ENCODE measurements at places on chromosomes 12 and 14. TPM values are rescaled to one million over a fixed set of nuclear protein-coding genes. Genes with fewer than 3 reads are reported as not detected.
A peak's percentile ranks its signal among the peaks of the same experiment; 100 is the strongest.

GRCh38 chr14:99733211-99733539 lies 49.1 kb downstream of the CYP46A1 start:
- H3K4me3 ChIP-seq = no peak overlapping the region
- no peaks in the 10 kb centered on the region for H3K36me3 ChIP-seq

DNA sequence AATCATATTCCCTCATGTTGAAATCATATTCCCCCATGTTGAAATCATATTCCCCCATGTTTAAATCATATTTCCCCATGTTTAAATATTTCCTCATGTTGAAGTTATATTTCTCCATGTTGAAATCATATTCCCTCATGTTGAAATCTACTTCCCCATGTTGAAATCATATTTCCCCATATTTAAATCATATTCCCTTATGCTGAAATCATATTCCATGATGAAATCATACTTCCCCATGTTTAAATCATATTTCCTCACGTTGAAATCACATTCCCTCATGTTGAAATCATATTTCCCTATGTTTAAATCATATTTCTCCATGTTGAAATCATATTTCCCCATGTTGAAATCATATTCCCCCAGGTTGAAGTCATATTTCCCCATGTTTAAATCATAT lies 34.6 kb upstream of the ADGRD1 start:
- H3K36me3 ChIP-seq = no peaks in the 10 kb centered on the region
- peaks cover 23% of the 10 kb centered on the region for H3K27me3 ChIP-seq
- no peak for DNase-seq

DNA sequence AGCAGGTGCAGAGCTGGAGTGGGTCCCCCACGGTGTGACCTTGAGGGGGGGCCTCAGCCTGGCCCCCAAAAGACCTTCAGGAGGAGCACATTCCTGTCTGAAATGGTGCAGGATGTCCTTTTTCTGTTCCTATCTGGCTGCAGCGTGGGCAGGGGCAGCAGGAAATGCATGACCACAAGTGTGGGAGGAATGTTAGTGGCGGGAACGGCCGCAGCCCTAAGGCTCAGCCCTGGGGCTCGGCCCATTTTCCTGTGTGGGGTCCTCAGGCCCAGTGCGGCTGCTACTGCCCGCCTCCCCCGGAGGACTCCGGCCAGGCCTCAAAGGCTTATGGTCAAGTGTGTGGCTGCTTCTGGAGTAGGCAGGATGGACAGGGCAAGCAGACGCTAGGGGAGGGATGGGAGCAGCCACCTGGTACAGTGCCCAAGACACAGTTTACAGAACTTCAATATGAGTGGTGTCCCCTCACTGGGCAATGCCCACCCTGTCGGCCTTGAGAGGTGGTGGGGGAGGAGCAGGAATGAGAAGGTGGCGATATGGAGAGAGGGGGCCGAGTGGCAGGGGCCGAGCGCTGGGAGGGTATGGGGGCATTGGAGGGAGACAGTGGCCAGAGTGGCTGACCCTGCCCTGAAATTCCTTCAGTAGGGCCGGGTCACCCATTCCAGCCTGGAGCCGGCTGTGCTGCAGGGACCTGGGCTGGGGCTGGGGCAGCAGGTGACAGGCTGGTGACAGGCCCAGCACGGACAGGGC lies 137.4 kb downstream of the CALM1 start:
- H3K27ac ChIP-seq = peak overlapping the region; percentile 32
- no peak overlapping the region for H3K4me3 ChIP-seq
- no peaks in the 10 kb centered on the region for H3K4me1 ChIP-seq
- no peaks in the 10 kb centered on the region for H3K27me3 ChIP-seq

DNA sequence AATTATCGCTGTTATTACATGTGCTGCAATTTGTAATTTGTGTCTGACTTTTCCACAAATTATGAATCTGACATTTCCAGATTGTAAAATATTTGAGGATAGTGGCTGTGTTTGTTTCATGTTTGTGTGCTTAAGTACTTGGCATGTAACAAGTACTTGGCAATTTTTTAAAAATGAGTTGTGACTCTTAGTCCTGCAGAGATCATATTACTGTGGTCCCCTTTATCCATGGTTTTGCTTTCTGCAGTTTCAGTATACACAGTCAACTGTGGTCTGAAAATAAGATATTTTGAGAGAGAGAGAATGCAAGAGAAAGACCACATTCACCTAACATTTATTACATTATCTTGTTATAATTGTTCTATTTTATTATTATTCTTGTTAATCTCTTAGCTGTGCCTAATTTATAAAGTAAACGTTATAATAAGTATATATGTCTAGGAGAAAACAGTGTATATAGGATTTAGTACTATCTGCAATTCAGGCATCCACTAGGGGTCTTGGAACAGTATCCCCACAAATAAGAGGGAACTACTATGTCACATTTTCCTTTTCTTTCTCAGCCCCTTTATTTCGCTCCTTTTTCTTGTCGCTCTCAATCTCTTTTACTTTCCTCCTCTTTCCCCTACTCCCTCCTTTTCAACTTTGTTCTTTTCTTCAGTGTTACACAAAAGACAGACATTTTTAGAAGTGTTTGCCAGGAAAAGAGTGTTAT lies 176.1 kb downstream of the FUT8 start:
- H3K27ac ChIP-seq = peak overlapping the region; percentile 35
- no peak for DNase-seq
- no peak overlapping the region for H3K4me3 ChIP-seq
- peaks cover 9% of the 10 kb centered on the region for H3K36me3 ChIP-seq
- H3K4me1 ChIP-seq = peaks cover 14% of the 10 kb centered on the region

- no peak overlapping the region for H3K4me3 ChIP-seq
- peaks cover 3% of the 10 kb centered on the region for H3K27me3 ChIP-seq
- H3K36me3 ChIP-seq = no peaks in the 10 kb centered on the region
- no peak overlapping the region for H3K27ac ChIP-seq
- H3K4me1 ChIP-seq = no peaks in the 10 kb centered on the region
Observed at GRCh38 chr12:116454950-116455447, 104.2 kb upstream of the MAP1LC3B2 start.

- no peaks in the 10 kb centered on the region for H3K36me3 ChIP-seq
- H3K4me1 ChIP-seq = no peaks in the 10 kb centered on the region
- no peaks in the 10 kb centered on the region for H3K27me3 ChIP-seq
- no peak overlapping the region for H3K4me3 ChIP-seq
- H3K27ac ChIP-seq = no peak overlapping the region
- no peak for DNase-seq
Observed at GRCh38 chr12:117671734-117672133, 297.1 kb downstream of the KSR2 start.

DNA sequence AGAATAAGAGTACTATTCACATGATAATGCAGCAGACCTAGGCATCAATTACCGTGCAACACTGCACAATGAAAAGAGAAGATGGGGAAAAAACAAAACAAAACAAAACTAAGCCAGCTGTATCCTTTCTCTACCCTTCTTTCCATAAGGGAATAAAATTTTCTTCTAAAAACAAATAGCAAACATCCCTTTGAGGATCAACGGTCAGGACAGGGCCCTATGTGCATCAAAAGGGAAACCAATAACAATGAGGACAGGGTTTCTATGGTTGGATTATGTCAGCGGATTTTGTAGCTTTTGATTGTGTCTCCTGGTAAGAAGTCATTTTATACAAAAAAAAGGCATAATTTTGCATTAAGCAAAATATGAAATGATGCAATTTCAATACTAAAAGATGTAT lies 350.3 kb downstream of the SLC6A15 start:
- H3K36me3 ChIP-seq = no peaks in the 10 kb centered on the region
- H3K27me3 ChIP-seq = no peaks in the 10 kb centered on the region
- no peak overlapping the region for H3K4me3 ChIP-seq
- no peak overlapping the region for H3K27ac ChIP-seq
- no peak for DNase-seq

DNA sequence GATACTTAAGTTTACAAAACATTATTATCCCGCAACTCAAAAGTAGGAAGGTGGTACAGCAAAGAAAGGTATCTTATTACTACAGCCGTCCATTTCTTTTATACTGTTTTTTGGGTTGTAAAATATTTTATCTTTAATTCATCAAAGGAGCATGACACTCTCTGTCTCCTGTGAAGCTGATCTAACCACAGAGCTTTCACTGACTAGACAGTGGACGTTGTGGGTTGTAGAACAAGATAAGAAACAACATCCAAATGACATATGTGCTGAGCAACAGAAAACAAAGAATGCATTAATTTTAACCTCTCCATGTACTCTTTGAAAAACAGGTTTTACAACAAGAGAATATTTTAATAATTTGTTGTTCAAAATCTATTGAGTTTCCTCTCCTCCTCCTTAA lies 195.9 kb upstream of the FBXO33 start:
- H3K4me1 ChIP-seq = no peaks in the 10 kb centered on the region
- H3K36me3 ChIP-seq = no peaks in the 10 kb centered on the region
- no peak overlapping the region for H3K4me3 ChIP-seq
- no peak overlapping the region for H3K27ac ChIP-seq
- no peaks in the 10 kb centered on the region for H3K27me3 ChIP-seq

DNA sequence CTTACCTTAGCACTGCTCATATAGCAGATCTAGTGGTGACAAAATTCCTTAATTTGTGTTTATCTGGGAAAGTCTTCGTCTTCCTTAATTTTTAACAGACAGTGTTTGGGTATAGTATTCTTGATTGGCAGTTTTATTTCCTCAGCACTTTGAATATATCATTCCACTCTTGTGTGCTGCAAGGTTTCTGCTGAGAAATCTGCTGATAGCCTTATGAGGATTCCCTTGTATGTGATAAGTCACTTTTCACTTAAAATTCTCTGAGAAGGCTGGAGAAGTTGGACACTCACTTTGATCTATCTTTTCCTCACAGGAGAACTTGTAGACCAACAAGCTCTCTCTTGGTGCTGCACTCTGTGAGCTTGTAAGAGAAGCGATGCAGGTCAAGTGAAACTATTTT lies 306.1 kb upstream of the RTL1 start:
- no peak for DNase-seq
- H3K36me3 ChIP-seq = no peaks in the 10 kb centered on the region
- H3K27ac ChIP-seq = no peak overlapping the region
- H3K27me3 ChIP-seq = no peaks in the 10 kb centered on the region
- H3K4me3 ChIP-seq = no peak overlapping the region
- H3K4me1 ChIP-seq = no peaks in the 10 kb centered on the region

- H3K36me3 ChIP-seq = no peaks in the 10 kb centered on the region
- no peaks in the 10 kb centered on the region for H3K4me1 ChIP-seq
- H3K27me3 ChIP-seq = peaks cover 2% of the 10 kb centered on the region
Observed at GRCh38 chr14:76100236-76100635, 51.5 kb upstream of the GPATCH2L start.

- no peaks in the 10 kb centered on the region for H3K36me3 ChIP-seq
- no peak for DNase-seq
- H3K4me1 ChIP-seq = peaks cover 38% of the 10 kb centered on the region
- H3K4me3 ChIP-seq = no peak overlapping the region
Observed at GRCh38 chr12:49825360-49825970, 2.7 kb downstream of the NCKAP5L start.

DNA sequence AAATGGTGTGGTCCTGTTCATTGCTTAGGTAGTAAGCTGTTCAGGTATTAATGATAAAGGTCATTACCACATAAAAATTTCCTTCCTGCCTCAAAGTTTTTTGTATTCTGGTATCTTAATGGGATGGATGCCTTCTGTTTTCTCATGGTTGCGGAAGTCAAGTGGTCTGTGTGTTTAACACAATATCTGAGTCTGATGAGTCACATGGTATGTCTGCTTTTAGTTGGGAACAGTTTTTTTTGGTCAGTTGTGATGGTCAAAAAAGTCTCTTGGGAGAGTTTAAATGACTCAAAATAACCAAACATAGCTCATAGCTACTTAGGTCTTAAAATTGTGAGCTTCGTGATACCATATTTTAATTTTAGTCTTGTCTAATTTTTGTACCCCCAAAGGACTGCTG lies 40.7 kb downstream of the STK38L start:
- no peaks in the 10 kb centered on the region for H3K27me3 ChIP-seq
- H3K36me3 ChIP-seq = no peaks in the 10 kb centered on the region
- no peaks in the 10 kb centered on the region for H3K4me1 ChIP-seq
- no peak overlapping the region for H3K27ac ChIP-seq

DNA sequence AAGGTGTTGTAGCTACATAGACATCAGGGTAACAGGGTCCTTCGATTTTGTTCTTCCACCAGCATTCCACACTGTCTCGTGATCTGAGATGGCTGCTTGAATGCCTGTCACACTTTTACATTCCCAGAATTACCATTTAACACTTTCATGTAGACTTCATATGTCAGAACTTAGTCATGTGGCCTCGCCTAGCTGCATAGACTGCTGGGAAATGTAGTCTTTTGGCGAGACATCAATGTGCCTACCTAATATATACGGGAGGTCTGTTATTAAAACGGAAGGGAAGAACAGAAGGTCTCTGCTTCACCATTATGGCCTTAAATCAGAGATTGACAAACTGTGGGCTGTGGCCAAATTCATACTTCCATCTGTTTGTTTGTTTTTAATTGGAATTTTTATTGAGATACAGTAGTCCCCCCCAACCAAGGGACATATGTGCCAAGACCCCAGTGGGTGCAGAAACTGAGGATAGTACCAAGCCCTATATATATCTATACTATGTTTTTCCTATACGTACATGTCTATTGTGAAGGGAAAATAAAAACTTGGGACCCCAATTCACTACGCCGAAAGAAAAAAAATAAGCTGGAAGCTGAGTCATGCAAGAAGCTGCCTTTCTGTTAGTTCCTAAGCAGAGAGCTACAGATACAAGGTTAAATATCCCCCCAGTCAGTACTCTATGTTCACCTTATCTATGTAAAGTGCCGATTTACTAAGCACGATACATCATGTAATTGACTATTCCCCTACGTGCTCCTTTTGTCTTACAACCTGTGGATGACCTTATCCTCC lies 11.3 kb upstream of the HRK start:
- H3K4me3 ChIP-seq = no peak overlapping the region
- H3K4me1 ChIP-seq = no peaks in the 10 kb centered on the region
- peaks cover 27% of the 10 kb centered on the region for H3K27me3 ChIP-seq
- no peaks in the 10 kb centered on the region for H3K36me3 ChIP-seq
- no peak for DNase-seq

- DNase-seq = no peak
- peaks cover 52% of the 10 kb centered on the region for H3K4me1 ChIP-seq
- H3K36me3 ChIP-seq = peaks cover 1% of the 10 kb centered on the region
- H3K27ac ChIP-seq = peak overlapping the region; percentile 89
- H3K4me3 ChIP-seq = no peak overlapping the region
- no peaks in the 10 kb centered on the region for H3K27me3 ChIP-seq
Observed at GRCh38 chr12:6432991-6433390, 11.8 kb upstream of the CD27 start.

MYF6 gene
- not detected for total RNA-seq

DEGS2 gene
- total RNA-seq = 1.1 TPM

NTF3 gene
- total RNA-seq = not detected

SCN8A gene
- total RNA-seq = 0.26 TPM

TTC7B gene
- total RNA-seq = 4.3 TPM

KLRB1 gene
- total RNA-seq = 0.15 TPM

MFAP5 gene
- not detected for total RNA-seq

KCNA1 gene
- total RNA-seq = not detected

FRMD6 gene
- 5.9 TPM for total RNA-seq
